ENCODE measurements at places on chromosomes 3 and 15. TPM values are rescaled to one million over a fixed set of nuclear protein-coding genes. Genes with fewer than 3 reads are reported as not detected.

DNA sequence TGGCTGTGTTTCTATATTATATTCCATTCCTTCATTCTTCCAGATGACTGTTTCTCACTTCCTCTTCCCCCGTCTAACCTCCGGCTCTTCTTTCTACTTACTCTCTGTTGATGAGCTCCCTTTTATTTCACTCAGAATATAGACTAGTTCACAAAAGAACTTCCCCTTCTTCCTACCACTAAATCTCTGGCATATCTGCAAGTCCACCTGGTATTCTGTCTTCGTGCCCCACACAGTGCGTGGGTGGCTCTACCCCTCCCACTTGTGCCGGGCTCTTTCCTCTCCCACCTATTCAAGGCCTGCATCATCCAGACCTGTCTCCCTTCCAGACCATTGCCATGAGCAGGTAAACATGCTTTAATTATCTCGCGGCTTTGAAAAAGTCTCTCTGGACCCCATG, 73.0 kb downstream of the SCN10A start:
- H3K4me1 ChIP-seq: no peaks in the 10 kb centered on the region
- H3K4me3 ChIP-seq: no peak overlapping the region

Gene SMCO1
- not detected for total RNA-seq

DNA sequence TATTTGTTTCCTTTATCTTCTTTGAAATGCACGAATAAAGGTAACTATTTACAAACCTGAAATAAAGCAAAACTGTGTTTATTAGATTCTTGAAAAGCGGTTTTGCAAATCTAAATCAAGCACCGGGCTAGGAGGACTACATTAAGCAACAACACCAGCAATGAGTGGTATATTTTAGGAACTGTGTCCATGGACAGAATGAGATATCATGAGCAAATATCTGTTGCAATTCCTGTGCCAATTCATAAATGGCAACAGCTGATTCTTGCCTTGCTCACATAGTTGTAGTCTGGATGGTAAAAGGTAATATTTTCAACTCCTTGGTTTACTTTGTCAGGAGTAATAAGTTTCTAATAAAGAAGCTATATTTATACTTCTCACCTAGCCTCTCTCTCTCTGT, 403.3 kb downstream of the LPP start:
- no peak for DNase-seq
- no peaks in the 10 kb centered on the region for H3K36me3 ChIP-seq
- H3K27ac ChIP-seq: no peak overlapping the region
- H3K27me3 ChIP-seq: no peaks in the 10 kb centered on the region
- H3K4me1 ChIP-seq: peaks cover 33% of the 10 kb centered on the region
- H3K4me3 ChIP-seq: no peak overlapping the region

Gene PIK3CB
- 16.2 TPM for total RNA-seq

DNA sequence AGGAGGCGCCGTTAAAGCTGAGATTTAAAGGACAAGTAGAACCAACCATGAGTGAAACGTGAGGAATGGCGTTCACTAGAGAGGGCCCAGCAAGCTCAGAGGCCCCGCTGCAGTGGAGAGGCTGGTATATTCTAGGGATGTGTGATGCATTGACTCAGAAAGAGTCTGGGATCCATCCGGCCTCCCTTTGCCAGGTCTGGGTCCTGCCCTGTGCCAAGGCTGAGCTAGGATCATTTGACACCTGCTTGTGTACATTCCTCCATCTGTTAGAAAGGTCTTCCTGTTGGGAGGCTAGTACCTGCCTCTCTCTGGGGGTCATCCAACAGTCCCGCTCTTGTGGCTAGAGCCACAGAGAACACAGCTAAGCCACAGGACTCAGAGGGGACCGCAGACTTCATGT, 28.4 kb downstream of the CA12 start:
- no peak overlapping the region for H3K27ac ChIP-seq
- no peaks in the 10 kb centered on the region for H3K27me3 ChIP-seq
- H3K4me1 ChIP-seq: no peaks in the 10 kb centered on the region

DNA sequence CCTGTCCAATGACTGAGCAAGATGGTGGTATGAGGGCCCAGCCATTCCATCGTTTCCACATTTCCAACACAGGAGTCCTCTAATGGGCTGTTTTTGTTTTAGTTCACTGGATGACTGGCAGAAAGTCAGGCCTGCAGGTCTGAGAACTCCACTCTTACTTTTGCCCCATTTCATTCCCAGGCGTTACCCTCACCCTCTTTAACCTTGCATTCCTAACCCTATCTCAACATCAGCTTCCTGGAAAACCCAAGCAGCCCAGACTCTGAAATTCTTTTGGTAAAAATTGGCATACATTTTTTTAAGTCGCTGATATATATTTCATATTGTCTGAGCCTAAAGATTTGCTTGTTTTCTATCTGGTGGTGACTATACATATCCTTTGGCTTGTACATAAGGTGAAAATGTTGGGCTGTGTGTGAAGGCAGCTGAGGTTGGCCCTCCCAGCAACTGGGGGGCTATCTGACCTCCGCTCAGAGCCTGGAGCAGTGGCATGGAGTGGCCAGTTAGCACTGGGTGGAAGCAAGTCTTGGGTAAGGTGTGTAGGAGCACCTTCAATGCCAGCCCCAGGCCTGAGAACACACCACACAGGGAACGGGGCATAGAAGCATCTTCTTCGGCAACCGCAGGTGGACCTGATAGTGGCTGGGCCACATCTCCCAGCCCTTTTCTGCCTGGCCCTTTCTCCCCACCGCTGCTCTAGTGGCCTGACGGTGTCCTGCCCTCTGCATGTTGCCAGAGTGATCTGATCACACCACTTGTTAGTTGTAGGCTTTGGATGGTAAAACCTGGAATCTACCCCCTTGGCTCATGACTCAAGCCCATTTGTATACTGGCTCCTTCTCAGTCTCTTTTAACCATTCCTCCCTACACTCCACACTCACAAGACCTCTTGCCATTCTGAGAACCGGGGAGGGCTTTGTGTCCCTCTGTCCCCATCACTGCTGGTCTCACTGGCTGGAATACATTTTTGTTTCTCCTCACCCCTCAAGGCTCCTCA, 50.0 kb downstream of the AMOTL2 start:
- no peak for DNase-seq
- peaks cover 8% of the 10 kb centered on the region for H3K27me3 ChIP-seq
- H3K27ac ChIP-seq: no peak overlapping the region
- H3K4me3 ChIP-seq: no peak overlapping the region

DNA sequence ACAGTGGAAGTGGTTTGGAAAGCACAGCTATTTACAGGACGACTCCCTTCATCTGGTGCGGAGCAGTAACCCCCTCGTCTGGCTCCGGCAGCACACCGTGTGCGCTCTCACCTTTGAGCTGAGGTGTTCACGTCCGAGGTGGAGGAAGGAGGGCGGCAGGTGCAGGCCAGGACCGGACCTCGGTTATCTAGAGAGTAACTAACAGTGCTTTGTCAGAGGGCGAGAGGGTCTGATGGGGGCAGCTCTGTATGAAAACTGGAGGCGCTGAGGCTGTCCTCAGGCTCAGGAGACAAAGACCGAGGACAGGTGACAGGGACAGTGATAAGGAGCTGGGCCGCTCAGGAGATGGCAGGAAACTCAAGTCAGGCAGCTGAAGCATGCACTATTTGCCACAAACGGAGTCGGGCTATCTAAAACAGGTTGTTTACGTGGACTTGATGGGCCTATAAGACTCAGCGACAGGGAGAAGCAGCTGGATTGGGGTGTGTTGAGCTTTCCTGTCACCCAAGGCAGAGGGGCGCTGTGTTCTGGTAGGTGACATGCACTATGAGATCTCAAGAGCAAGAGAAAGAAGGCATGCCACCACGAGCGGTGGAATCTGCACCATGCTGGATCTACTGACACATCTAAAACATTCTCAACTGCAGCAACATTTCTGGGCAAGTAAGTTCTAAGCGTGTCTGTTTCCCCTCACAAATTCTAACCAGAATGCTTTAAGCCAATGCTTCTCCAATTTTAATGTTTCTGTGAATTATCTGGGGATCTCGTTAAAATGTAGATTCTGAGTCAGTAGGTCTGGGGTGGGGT, 155.2 kb downstream of the XXYLT1 start:
- H3K4me3 ChIP-seq: no peak overlapping the region
- no peaks in the 10 kb centered on the region for H3K4me1 ChIP-seq
- no peak for DNase-seq
- H3K36me3 ChIP-seq: no peaks in the 10 kb centered on the region

GRCh38 chr15:66187271-66187670, 66.3 kb downstream of the MEGF11 start:
- H3K36me3 ChIP-seq: no peaks in the 10 kb centered on the region
- H3K27me3 ChIP-seq: peaks cover 17% of the 10 kb centered on the region
- H3K27ac ChIP-seq: no peak overlapping the region
- no peak for DNase-seq
- H3K4me3 ChIP-seq: no peak overlapping the region

- peak within 1 kb of the TSS; percentile 90 for H3K4me3 ChIP-seq
- H3K27ac ChIP-seq: peak within 1 kb of the TSS; percentile 88
- H3K4me1 ChIP-seq: peaks cover 52% of the 10 kb centered on the region
- no peaks in the 10 kb centered on the region for H3K27me3 ChIP-seq
- peak; percentile 89 for DNase-seq
Measured at GRCh38 chr3:146544002-146544928, at the start of gene PLSCR1. Gene PLSCR1, minus strand, starts transcription at chr3:146544607. Its CDS starts 8,055 bp downstream, at chr3:146536552.

Gene SLC33A1
- total RNA-seq: 19.9 TPM

Gene TM4SF18
- total RNA-seq: not detected

- H3K4me3 ChIP-seq: no peak overlapping the region
- peaks cover 29% of the 10 kb centered on the region for H3K36me3 ChIP-seq
- H3K4me1 ChIP-seq: peaks cover 12% of the 10 kb centered on the region
- no peak overlapping the region for H3K27ac ChIP-seq
- H3K27me3 ChIP-seq: no peaks in the 10 kb centered on the region
Measured at GRCh38 chr3:146532406-146532805, 12.0 kb downstream of the PLSCR1 start.

DNA sequence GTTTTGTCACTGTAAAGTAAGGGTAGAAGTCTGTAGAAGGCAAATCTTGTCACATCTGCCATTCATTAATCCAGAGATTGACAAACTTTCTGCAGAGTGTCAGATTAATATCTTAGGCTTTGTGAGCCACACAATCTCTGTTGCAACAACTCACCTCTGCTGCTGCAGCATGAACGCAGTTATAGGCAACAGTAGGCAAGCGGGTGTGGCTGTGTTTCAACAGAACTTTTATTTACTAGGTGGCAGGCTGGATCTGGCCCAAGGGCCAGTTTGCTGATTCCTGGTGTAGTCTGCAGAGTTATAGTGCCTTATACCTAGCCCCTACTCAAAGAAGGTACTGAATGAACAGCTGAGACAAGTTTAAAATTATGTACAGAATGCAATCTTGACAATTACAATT, 396.7 kb downstream of the FOXP1 start:
- peaks cover 68% of the 10 kb centered on the region for H3K4me1 ChIP-seq
- no peak for DNase-seq
- no peaks in the 10 kb centered on the region for H3K27me3 ChIP-seq
- peaks cover 36% of the 10 kb centered on the region for H3K36me3 ChIP-seq
- H3K4me3 ChIP-seq: no peak overlapping the region
- peak overlapping the region; percentile 37 for H3K27ac ChIP-seq

DNA sequence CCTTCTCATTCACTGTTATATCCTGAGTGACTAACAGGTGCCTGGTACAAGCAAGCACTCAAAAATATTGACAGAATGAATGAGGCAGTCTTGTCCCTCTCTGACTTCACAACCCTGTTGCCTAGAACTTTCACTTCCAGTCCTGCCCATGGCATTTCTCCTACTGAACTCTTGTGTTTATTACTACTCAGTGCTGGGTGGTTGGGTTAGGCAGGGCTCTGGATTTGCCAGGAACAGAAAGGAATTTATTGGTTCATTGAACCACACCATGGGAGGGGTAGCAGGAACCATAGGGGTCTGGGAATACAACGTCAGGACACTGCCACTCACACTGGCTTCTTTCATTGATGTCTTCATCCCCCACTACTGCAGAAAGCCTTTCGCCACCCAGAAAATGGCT, 41.9 kb upstream of the SEMA4B start:
- DNase-seq: no peak
- peaks cover 13% of the 10 kb centered on the region for H3K4me1 ChIP-seq
- H3K36me3 ChIP-seq: no peaks in the 10 kb centered on the region
- peaks cover 6% of the 10 kb centered on the region for H3K27me3 ChIP-seq
- no peak overlapping the region for H3K4me3 ChIP-seq
- H3K27ac ChIP-seq: no peak overlapping the region

Gene PCOLCE2
- 0.39 TPM for total RNA-seq

GRCh38 chr3:10935028-10935427, 57.5 kb upstream of the SLC6A1 start:
- no peak overlapping the region for H3K27ac ChIP-seq
- H3K4me3 ChIP-seq: no peak overlapping the region
- DNase-seq: no peak
- no peaks in the 10 kb centered on the region for H3K36me3 ChIP-seq
- no peaks in the 10 kb centered on the region for H3K4me1 ChIP-seq

- H3K4me3 ChIP-seq: no peak overlapping the region
- no peak for DNase-seq
- no peaks in the 10 kb centered on the region for H3K36me3 ChIP-seq
- no peaks in the 10 kb centered on the region for H3K4me1 ChIP-seq
- H3K27me3 ChIP-seq: peaks cover 2% of the 10 kb centered on the region
Measured at GRCh38 chr3:106552351-106553043, 683.7 kb upstream of the CBLB start.

GRCh38 chr3:36484386-36484785, 104.1 kb downstream of the STAC start:
- H3K27ac ChIP-seq: no peak overlapping the region
- no peaks in the 10 kb centered on the region for H3K36me3 ChIP-seq
- H3K4me3 ChIP-seq: no peak overlapping the region

Gene IL17RE
- total RNA-seq: 2.3 TPM

GRCh38 chr3:108887121-108887520, 64.5 kb downstream of the TRAT1 start:
- no peaks in the 10 kb centered on the region for H3K36me3 ChIP-seq
- no peak for DNase-seq
- H3K27ac ChIP-seq: no peak overlapping the region
- no peaks in the 10 kb centered on the region for H3K27me3 ChIP-seq
- H3K4me3 ChIP-seq: no peak overlapping the region
- peaks cover 11% of the 10 kb centered on the region for H3K4me1 ChIP-seq

DNA sequence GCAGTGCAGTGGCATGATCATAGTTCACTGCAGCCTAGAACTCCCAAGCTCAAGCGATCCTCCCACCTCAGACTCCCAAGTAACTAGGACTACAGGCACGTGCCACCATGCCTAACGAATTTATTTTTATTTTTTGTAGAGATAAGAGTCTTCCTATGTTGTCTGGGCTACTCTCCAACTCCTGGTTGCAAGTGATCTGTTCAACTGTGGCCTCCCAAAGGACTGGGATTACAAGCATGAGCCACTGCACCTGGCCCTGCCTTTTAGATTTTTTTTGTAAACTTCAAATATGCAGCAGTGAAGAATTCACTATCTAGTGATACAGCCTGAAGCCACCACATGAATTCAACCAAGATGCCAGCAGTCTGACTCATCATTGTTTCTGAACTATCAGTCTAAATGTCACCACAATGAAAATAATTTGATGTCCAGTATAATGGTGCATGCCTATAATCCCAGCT, 32.7 kb downstream of the UBXN7 start:
- H3K27me3 ChIP-seq: no peaks in the 10 kb centered on the region
- H3K27ac ChIP-seq: no peak overlapping the region
- no peak overlapping the region for H3K4me3 ChIP-seq
- DNase-seq: no peak
- no peaks in the 10 kb centered on the region for H3K4me1 ChIP-seq
- H3K36me3 ChIP-seq: peaks cover 20% of the 10 kb centered on the region
